ENCODE measurements at places on chromosomes 5 and 9.
A peak's percentile ranks its signal among the peaks of the same experiment; 100 is the strongest.

DNA sequence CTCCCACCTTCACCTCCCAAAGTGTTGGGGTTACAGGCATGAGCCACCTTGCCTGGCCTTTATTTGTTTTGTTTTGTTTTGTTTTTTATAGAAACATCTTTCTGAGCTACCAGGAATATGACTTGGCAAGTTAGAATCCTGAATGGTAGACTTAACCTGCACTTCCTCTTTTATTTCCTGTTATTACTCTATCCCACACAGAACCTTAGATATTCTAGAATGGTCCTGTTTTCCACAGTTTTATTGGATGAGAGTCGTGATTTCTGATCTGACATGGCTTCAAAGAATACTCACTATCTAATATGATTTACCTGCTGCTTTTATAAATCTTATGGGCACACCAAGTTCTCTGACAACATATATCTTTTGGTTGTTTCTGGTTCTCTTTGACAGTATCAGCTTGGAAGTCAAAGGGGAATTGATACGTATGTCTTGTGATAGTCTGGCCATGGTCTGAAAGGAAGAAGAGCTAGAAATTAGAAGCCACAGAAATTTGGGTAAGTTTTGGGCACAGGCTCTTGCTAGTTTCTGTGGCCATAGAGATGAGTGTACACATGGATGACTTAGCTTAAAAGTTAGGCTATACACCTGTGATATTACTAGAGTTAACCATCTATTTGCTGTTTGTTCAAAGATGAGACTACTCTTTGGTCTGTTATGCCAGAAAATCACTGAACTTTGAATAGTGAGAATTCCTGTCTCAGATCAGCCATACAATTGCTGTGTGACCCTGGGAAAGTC, 4.7 kb upstream of the PANK3 start:
- no peak overlapping the region for H3K4me3 ChIP-seq
- peaks cover 5% of the 10 kb centered on the region for H3K4me1 ChIP-seq
- 0 out of 2 replicates have a peak, but pooled peaks cover 4% of the 10 kb centered on the region for H3K27me3 ChIP-seq

GRCh38 chr9:13555989-13556500, 276.6 kb upstream of the MPDZ start:
- DNase-seq = no peak
- H3K27ac ChIP-seq = no peak overlapping the region
- no peaks in the 10 kb centered on the region for H3K36me3 ChIP-seq
- H3K4me3 ChIP-seq = no peak overlapping the region
- H3K4me1 ChIP-seq = no peaks in the 10 kb centered on the region

GRCh38 chr9:135241381-135242048, 154.0 kb downstream of the OLFM1 start:
- H3K4me1 ChIP-seq = no peaks in the 10 kb centered on the region
- no peak overlapping the region for H3K27ac ChIP-seq
- no peak overlapping the region for H3K4me3 ChIP-seq
- DNase-seq = no peak

DNA sequence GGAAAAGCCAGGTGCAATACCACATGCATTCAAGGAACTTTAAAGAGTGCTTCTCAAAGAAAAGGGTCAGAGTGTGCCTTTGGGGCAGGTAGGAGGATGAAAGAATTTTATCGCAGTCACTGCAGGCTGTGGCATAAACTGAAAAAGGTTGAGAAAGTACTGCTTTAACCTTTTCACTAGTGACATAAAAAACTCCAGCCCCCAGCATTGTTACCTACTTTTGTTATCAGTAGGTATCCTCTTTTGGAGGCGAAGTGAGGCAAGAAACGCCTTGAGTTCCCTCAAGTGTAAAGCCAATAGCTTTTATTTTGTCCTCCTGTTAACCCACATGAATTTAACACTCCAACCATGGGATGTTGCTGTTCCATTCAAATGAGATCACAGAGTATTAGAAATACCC, 64.7 kb upstream of the CHD1 start:
- H3K4me1 ChIP-seq = no peaks in the 10 kb centered on the region
- no peak for DNase-seq
- H3K4me3 ChIP-seq = no peak overlapping the region
- no peaks in the 10 kb centered on the region for H3K36me3 ChIP-seq
- H3K27ac ChIP-seq = no peak overlapping the region
- no peaks in the 10 kb centered on the region for H3K27me3 ChIP-seq

GRCh38 chr9:133368249-133368881, 7.5 kb downstream of the SURF4 start:
- H3K4me3 ChIP-seq = no peak overlapping the region
- H3K4me1 ChIP-seq = no peaks in the 10 kb centered on the region
- H3K27me3 ChIP-seq = no peaks in the 10 kb centered on the region
- DNase-seq = no peak

DNA sequence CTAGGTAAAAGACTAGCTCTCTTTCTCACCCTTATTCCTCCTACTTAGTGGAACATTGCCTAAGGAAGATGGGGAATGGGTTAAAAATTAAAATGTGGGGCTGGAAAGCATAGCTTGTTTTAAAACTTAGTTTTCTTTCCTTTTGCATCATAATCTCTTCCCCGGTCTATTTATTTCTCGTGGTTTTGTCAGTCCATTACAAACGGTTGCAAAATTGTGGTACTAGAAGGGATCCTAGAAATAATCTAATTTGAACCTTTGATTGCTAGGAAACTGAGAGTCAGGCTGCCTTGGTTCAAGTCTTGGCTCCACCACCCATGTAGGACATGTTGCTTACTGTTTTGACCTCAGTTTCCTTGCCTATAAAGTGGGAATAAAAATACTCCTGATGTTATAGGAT, 1.3 kb downstream of the IL31RA start:
- DNase-seq = no peak
- no peaks in the 10 kb centered on the region for H3K36me3 ChIP-seq
- no peaks in the 10 kb centered on the region for H3K27me3 ChIP-seq
- no peak overlapping the region for H3K4me3 ChIP-seq

DNA sequence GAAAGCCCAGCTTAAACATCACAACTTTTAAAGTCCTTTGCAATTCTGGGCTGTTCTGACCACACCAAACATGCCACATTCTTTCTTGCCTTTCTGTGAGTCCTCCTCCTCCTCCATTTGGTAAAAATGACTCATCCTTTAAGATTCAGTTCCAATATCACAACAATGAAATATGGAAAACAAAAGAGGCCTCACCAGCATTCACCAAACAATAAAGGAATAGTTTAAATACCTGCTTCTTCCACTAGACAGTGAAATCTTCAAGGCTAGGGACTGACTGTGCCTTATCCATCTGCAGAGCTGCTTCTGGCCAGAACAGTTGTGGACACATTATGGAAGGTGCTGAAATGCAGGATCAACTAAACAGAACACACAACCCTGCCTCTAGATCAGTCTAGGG, 36.0 kb downstream of the NR6A1 start:
- no peaks in the 10 kb centered on the region for H3K36me3 ChIP-seq
- H3K27ac ChIP-seq = peak overlapping the region; percentile 70
- H3K4me3 ChIP-seq = peak overlapping the region; percentile 8

- H3K4me3 ChIP-seq = no peak overlapping the region
- H3K27ac ChIP-seq = no peak overlapping the region
- H3K27me3 ChIP-seq = no peaks in the 10 kb centered on the region
- DNase-seq = no peak
- peaks cover 4% of the 10 kb centered on the region for H3K4me1 ChIP-seq
Measured at GRCh38 chr5:55897206-55897894, 46.2 kb downstream of the IL31RA start.

- no peak for DNase-seq
- no peaks in the 10 kb centered on the region for H3K36me3 ChIP-seq
- H3K27me3 ChIP-seq = no peaks in the 10 kb centered on the region
- H3K27ac ChIP-seq = no peak overlapping the region
- peaks cover 8% of the 10 kb centered on the region for H3K4me1 ChIP-seq
Measured at GRCh38 chr9:120899490-120900068, 22.6 kb upstream of the PHF19 start.

GRCh38 chr9:87149799-87150198, 202.5 kb upstream of the GAS1 start:
- H3K36me3 ChIP-seq = no peaks in the 10 kb centered on the region
- peaks cover 64% of the 10 kb centered on the region for H3K27me3 ChIP-seq

DNA sequence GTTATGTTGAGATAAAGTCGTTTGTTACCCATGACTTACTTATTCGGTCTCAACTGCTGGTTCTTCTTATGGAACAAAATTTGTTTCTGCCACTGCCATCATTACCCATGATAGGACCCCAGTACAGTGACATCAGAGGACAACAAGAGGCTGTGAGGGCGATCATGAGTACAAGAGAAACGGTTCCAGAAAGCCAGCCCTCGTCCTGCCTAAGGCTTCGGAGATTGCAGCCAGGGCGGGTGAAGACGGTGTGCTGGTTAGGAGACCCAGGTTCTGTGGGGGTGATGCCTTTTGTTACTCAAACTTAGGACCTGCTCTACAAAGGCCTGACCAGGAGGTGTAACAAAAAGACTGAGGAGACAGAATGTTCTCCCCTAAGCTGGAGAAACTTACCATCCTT, 10.9 kb downstream of the FYB1 start:
- H3K4me1 ChIP-seq = no peaks in the 10 kb centered on the region
- H3K27ac ChIP-seq = no peak overlapping the region
- no peaks in the 10 kb centered on the region for H3K27me3 ChIP-seq
- DNase-seq = no peak

DNA sequence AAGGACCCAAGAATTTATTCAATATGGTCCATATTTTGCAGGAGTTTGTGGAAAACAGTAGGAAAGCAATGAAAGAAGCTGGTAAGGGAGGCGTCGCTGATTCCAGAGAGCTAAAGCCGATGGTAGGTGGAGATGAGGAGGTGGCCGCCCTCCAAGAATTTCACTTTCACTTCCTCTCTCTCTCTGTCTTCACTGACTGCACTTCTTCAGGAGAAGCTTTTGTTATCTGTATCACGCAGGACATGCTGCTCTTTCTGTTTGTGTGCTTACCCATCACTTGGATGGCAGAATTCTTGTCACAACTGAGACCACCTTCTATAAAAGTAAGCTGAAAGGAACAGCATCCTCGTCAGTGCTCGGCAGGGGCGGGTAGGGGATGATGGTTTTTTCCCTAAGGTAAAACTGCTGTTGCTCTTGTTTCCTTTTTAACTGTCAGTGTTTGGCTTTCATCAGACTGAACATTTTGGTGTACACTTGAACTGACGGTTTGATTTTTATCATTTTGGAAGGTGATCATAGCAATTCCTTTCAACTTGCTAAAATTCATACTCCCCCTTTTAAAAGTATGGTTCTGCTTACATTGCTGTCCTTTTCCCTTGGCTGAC, 62.4 kb upstream of the FSD1L start:
- no peaks in the 10 kb centered on the region for H3K4me1 ChIP-seq
- no peak for DNase-seq
- no peak overlapping the region for H3K4me3 ChIP-seq
- no peaks in the 10 kb centered on the region for H3K27me3 ChIP-seq
- no peak overlapping the region for H3K27ac ChIP-seq

DNA sequence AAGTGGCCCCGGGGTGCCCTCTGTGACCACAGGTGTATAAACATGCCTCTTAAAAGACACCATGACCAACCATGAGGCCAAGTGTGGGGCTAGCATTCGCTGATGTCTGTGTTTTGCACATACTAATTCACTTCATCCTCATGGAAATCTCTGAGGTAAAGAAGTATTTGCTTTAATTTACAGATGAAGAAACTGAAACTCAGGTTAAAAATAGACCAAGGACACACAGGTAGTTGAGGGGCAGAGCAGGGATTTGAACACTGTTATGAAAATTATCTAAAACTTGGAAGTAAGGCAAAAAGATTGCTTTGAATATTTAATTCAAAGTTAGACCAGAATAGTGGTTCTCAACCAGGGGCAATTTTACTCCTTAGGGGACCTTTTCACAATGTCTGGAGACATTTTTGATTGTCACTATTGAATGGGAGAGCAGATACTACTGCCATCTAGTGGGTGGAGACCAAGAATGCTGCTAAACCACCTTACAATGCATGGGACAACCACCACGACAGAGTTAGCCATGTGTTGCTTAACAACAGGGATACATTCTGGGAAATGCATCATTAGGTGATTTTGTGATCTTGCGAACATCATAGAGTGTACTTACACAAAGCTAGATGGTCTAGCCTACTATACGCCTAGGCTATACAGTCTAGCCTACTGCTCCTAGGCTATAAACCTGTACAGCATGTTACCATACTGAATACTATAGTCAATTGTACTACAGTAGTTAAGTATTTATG, 8.0 kb upstream of the FXN start:
- no peak overlapping the region for H3K4me3 ChIP-seq
- H3K27me3 ChIP-seq = no peaks in the 10 kb centered on the region
- DNase-seq = peak; percentile 65
- no peaks in the 10 kb centered on the region for H3K4me1 ChIP-seq
- no peaks in the 10 kb centered on the region for H3K36me3 ChIP-seq
- no peak overlapping the region for H3K27ac ChIP-seq

- H3K27me3 ChIP-seq = no peaks in the 10 kb centered on the region
- H3K36me3 ChIP-seq = peaks cover 8% of the 10 kb centered on the region
- peak; percentile 49 for DNase-seq
- peak within 1 kb of the TSS; percentile 91 for H3K27ac ChIP-seq
Measured at GRCh38 chr9:128191406-128192046, at the start of gene CIZ1. CIZ1 (minus strand) TSS chr9:128191572; CDS start chr9:128190857, 715 bp downstream.

- H3K36me3 ChIP-seq = no peaks in the 10 kb centered on the region
- no peak for DNase-seq
- no peak overlapping the region for H3K27ac ChIP-seq
Measured at GRCh38 chr5:35741126-35741716, 115.5 kb upstream of the IL7R start.

DNA sequence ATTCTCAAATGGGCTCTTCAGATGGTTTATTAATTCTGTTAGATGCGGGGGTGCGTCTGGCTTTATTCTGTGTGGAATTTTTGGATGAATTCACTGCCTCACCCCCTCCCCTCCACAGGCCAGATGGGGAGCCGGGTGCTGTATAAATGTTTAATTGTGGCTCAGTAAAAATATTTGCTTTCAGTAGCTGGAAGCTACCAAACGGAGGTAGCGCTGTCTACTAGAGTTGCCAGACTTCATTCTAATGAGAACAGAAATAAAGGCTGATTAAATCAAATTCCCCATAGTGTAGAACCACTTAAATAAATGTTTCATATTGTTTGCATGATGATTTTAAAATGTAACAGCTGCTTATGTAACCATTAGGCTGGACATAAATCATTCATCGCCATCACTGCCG, 34.5 kb upstream of the KCNMB1 start:
- no peaks in the 10 kb centered on the region for H3K36me3 ChIP-seq
- H3K27ac ChIP-seq = no peak overlapping the region
- H3K4me1 ChIP-seq = no peaks in the 10 kb centered on the region
- no peak for DNase-seq
- peaks cover 15% of the 10 kb centered on the region for H3K27me3 ChIP-seq

Data from HCT116 (cell line).